ENCODE measurements at places on chromosomes 3 and 15.

GRCh38 chr3:58034738-58035523, 26.7 kb downstream of the FLNB start:
- no peak for DNase-seq

- no peak for DNase-seq
These were observed 17.0 kb downstream of the BCL6 start for GRCh38 chr3:187728248-187728647.

- DNase-seq: no peak
These were observed 293.1 kb downstream of the NLGN1 start for GRCh38 chr3:173690542-173691180.

DNA sequence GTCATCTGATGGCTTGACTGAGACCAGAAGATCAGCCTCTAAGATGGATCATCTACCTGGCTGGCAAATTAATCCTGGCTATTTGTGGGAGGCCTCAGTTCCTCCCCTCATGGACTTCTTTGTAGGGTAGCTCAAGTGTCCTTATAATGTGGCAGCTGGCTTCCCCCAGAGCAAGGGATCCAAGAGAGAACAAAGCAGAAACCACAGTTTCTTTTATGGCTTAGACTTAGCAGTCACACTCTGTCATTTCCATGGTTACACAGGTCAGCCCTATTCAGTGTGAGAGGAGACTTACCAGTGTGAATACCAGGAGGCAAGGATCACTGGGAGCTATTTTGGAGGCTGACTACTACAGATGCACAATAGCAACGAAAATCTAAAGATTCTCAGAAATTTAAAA, 15.3 kb upstream of the ARL14 start:
- DNase-seq: no peak

DNA sequence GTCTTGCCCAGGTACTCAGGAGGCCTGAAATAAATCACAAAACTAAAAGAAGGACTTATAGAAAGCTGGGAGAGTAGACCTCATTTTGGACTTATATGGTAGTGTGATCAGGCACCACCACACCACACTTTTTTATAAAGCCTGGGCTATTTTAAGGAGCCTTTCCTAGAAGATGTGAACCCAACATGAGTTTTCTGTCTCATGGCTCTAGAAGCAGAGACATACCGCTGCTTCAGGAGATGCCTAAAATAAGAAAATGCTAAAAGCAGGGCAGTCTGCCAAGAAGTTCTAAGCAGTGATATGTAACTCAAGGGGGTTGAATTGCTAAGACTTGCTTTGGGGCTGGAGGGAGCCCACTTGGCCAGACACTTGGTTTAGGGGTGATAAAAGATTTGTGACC, 49.6 kb downstream of the SUMF1 start:
- peak; percentile 43 for DNase-seq

GRCh38 chr3:51389423-51390183, 1.5 kb upstream of the RBM15B start:
- no peak for DNase-seq

GRCh38 chr15:78682004-78682651, 41.1 kb upstream of the CHRNB4 start:
- DNase-seq: no peak

GRCh38 chr3:44208086-44208485, 33.6 kb upstream of the TOPAZ1 start:
- no peak for DNase-seq

- DNase-seq: no peak
These were observed 22.7 kb upstream of the IREB2 start for GRCh38 chr15:78415284-78415683.

DNA sequence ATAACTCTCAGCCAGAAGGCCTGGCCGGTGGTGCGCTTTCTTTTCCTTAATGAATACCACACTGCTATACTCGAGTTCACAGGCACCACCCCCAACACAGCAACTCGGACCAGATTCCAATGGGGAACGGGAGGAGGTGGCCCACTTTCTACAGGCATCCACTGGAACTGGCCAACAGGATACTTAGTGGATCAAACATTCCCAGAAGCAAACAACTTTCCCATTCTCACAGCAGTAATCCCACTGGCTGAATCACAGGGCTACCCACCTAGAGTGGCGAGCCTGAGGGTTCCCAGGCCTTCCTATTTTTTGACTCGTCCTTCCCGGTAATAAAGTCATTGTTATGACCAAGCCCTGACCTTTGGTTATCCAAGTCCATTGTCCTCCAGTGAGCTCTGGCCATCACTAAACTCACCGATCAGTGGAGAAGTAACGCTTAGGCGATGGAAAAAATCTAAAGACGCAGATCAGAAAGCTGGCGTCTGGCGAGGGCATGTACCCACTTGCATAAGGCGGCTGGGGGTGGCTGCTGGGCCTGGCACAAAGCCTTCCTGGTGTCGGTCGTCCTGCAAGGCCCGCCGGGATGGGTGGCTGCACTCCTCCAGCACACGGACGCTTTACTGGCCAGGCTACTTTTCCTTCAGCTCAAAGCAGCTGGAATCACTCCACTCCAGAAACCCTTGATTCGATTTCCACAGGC, 1.2 kb downstream of the EOGT start:
- DNase-seq: no peak

DNA sequence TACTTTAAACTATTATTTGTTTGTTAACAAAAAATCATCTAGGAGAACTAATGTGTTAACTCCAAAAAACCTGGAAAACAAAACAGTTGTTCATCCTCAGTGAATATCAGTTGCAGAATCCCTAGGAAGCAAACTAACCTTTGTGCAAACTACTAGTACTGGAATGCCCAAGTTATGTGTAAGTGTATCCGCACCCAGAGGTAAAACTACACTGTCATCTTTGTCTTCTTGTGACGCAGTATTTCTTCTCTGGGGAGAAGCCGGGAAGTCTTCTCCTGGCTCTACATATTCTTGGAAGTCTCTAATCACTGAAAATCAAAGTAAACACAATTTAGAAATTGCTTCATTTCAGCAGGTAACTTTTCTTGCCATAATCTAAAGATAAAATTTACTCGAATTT, 29.8 kb downstream of the DYNC1LI1 start:
- DNase-seq: no peak

DNA sequence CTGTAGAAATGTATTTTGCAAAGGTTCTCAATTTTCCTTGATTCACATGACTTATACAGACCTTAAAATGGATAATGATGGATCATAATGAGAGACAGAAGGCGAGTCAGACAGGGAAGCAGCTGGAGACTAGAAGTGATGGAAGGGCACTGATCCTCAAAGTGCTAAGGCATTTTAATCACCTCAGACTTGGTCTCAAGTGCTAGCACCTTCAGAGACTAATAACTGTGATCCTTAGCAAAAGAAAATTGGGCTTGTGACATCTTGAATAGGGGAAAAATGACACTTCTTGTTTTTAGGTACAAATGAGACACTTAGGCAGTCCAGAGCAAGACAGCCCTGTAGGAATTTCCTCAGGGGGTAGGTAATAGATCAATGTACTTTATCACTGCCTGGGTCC, 1011.7 kb downstream of the SQOR start:
- no peak for DNase-seq

- no peak for DNase-seq
These were observed 11.5 kb upstream of the CLRN1 start for GRCh38 chr3:150984066-150984465.

- DNase-seq: no peak
These were observed 2.9 kb downstream of the FMN1 start for GRCh38 chr15:33191591-33191990.

DNA sequence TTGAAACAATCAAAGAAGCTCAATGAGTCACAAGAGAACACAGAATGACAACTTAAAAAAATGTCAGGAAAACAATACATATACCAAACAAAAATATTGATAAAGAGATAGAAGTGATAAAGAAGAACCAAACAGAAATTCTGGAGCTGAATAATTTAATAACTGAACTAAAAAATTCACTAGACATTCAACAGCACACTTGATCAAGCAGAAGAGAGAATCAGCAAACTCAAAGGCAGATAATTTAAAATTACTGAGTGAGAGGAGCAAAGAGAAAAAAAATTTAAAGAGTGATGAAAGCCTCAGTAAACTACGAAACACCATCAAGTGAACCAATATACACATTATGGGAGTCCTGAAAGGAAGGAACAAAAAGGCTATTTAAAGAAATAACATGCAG, 61.9 kb downstream of the SERP1 start:
- no peak for DNase-seq

DNA sequence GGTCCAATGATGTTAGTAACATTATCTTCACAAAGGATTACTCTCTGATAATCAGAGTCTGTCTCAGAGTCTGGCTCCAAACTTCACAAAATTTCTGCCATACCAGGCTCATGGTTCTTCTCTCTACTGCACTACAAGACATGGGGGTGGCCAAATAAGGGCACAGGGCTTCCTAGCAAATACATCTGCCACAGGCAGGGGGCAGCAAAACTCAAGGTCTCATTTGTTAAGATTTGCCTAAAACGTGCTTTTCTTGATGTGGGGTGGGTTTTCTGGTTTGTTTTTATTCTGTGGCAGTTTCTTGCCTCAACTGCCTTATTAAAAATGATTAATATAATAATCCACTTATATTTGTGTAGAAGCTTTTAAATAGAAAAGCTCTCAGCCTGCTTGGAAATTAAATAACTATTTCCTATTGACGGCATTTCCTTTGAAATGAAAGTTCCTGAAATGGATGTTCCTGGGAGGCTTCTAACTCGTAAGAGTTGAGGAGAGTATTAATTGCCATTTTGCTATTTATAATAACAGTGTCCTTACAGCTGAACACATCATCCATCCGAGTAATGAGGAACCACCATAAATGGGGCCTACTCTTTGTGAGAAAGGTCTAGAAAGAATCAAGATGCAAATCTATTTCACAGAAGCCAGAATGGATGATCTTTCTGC, 53.8 kb downstream of the SST start:
- peak; percentile 13 for DNase-seq

DNA sequence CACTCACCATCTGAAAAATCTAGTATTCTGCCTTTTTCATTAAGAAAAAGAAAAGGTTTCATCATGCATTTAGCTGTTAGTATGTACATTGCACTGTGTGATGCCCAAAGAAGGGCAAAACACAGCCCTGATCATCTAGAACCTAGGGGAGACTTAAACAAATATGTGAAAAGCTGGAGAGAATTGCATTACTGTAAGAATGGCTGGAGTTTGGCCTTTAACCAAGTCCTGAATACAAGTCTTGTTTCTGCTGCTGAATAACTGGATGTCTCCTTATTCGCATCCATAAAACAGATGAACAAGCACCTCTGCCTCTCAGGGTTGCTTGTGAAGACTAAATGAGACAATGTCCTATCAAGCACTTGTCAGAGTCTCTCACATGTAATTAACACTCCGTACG, 233.4 kb upstream of the LRTM1 start:
- DNase-seq: no peak

GRCh38 chr3:119891944-119892721, 110.2 kb downstream of the NR1I2 start:
- DNase-seq: peak; percentile 28

- no peak for DNase-seq
These were observed 11.6 kb downstream of the TTC21A start for GRCh38 chr3:39118931-39119660.

DNA sequence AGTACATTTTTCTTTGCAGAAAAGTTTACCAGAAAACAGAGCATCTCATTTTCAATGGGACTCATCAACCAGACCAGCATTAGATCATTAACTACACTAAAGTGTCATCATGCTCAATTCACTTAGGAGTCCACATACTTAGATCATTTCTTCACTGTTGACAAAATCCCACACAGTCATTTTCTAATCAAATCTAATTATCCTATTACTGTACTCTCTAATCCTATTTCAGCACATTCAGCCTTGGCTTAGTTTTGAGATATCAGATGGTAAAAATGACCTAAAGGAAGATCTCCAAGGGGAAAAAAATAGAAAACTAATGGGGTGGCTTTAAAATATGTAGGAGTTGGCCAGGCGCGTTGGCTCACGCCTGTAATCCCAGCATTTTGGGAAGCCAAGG, 5.2 kb upstream of the CTXN2 start:
- no peak for DNase-seq

DNA sequence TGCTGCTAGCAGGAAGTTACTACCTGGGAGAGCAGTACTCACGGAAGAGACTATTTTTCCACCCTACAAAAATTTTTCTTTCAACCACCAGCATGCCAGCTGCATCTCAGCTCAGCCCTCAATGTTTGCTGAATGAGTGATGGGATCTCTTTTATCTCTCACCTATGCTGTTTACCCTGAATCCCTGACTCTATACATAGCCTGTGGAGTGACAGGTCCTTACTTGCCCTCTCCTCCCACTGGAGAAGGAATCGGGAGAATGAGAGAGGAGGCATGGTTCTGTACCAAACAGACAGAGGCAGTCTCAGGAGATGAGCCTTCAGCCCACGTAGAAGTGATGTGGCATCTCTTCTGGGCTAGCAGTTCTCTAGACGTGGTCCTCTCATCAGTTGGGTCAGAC, 6.7 kb upstream of the DGKG start:
- DNase-seq: no peak

GRCh38 chr15:44163370-44163769, 31.7 kb downstream of the FRMD5 start:
- DNase-seq: no peak

DNA sequence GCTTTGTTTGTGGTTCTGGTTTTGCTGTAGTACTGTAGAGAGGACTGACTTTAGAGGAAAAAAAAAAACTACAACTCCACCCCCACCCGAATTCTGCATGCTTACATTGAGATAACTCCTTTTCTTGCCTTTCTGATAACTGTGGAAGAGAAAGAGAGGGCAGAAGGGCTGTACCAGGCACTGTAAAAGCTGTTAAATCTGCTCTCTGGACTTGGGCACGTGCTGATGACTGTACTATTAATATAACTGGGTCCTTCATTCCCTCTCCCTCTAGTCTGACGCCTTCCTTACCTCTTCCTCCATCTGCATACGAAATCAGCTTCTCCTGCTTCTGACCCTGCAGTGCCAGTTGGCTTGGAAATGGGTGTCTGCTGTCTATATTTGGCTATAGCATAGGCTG, 15.0 kb downstream of the MAPKBP1 start:
- DNase-seq: no peak

- no peak for DNase-seq
These were observed 903.7 kb downstream of the EPHA3 start for GRCh38 chr3:90011131-90011530.

DNA sequence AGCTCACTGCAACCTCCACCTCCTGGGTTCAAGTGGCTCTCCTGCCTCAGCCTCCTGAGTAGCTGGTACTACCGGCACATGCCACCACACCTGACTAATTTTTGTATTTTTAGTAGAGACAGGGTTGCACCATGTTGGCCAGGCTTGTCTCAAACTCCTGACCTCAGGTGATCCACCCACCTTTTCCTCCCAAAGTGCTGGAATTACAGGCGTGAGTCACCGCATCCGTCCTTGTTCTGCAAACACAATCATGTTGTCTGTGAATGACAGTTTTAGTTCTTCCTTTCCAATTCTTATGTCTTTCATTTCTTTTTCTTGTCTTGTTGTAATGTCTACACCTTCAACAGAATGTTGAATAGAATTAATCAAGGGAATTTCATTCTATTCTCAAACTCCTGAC, 16.3 kb upstream of the SMCO1 start:
- DNase-seq: no peak

Data from skeletal muscle cell (primary cell).